ENCODE measurements at places on chromosomes 2 and 18.

DNA sequence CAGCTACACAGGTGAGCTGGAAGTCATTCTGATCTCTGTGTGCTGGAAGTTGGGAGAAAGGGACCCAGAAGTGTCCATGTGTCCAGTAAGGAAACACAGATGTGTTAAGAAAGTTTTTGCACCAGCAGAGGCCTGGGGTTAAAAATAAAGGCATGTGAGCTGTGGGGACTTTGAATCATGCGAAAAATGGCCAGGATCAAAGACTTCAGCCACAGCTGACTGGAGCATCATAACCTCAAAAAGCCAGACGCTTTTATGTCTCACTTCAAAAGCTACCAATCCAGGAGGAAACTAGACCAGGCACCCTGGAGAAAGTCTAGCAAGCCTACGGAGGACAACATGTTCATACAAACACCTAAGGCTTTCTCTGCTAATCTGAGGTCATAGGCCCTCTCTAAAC, 503.6 kb upstream of the REG3G start:
- no peak for DNase-seq

- peak; percentile 2 for DNase-seq
Measured at GRCh38 chr2:24739354-24740025, 53.7 kb downstream of the PTRHD1 start.

- DNase-seq, result peak; percentile 89
Measured at GRCh38 chr2:128306081-128306930, 12.4 kb downstream of the HS6ST1 start.

DNA sequence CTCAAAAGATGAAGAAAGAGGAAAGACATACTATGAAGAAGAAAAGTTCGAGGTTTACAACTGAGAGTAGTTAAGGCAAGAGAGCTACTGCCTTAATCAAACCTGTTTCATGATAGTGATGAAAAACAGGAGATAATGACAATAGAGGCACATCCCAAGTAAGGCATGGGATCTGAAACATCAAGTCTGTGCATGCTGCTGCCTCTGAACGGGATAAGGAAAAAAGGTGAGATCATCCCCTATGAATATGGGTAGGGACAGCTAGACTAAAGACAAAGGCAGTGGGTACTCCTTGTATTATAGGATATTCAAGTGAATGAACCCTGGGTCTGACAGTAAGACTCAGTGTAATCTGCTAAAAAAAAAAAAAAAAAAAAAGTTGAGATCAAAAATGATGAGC, 3.0 kb downstream of the EXOC6B start:
- no peak for DNase-seq

DNA sequence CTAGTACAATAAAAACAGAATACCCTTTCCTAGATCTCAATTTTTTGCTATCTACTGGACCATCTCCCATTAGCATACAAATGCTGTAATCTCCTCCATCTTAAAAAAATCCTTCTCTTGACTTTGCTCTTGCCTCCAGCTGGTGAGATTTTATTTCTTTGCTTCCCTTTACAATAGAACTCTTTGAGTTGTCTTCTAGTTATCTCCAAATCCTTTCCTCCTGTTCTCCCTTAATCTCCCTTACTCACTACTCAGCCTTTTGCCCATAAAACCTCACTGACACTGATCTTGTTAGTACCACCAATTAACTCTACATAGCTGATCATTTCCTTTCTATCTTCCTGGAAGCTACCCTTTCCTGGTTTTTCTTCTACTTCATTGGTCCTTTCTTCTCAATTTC, 63.5 kb upstream of the FRZB start:
- DNase-seq, result no peak

GRCh38 chr2:207796585-207797350, 27.1 kb upstream of the FZD5 start:
- no peak for DNase-seq

DNA sequence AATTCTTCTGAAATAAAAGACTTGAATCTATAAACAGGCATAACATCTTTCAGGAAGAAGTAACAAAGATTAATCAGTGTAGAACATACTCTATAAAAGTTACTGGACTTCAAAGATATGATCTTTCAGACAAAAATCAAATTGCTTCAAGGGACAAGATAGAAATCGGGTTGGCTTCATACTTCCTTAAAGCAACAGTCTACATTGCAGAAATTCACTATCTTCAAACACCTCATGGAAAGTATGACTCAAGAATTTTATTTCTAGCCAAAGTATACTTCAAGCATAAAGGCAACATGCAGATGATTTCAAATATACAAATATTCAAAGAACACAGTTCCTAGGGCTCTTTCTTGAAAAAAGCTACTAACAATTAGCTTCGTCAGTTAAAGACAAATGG, 240.7 kb downstream of the SRBD1 start:
- DNase-seq, result no peak

DNA sequence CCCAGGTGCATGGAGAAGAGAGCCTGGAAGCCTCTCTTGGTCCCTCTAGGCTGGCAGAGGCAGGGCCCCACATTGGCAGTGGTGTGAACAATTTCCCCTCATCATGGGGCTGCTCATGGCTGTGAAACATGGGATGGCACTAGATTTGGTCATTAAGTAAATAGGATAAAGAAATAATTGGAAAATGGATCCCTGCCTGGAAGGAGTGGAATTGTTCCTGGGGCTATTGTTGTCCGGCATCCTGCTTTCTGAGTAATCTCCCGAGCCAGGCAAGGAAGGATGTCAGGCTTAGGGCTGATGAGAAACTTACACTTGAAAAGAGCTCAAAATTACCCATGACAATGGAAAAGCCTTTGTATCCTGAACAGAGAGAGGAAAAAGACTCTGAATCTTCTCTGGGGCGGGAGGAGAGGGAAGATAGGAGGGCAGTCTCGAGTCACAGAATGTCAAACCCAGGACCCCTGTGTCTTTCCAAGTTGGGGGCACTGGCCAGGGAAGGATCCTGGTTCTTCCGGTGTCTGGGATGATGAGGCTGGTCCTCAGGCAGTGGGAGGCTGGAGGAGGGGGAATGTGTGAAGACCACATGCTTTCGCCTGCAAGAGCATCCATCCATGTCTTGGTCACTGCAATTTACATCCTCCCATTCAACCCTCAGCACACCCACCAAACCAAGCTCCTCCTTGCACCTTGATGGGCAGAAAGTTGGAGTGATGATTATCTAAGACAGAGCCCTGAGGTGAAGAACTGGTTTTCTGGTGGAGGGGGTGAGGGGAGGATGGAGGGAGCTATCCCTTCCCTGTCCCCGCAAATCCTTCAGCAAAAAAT, 27.1 kb upstream of the STEAP3 start:
- DNase-seq, result peak; percentile 32

DNA sequence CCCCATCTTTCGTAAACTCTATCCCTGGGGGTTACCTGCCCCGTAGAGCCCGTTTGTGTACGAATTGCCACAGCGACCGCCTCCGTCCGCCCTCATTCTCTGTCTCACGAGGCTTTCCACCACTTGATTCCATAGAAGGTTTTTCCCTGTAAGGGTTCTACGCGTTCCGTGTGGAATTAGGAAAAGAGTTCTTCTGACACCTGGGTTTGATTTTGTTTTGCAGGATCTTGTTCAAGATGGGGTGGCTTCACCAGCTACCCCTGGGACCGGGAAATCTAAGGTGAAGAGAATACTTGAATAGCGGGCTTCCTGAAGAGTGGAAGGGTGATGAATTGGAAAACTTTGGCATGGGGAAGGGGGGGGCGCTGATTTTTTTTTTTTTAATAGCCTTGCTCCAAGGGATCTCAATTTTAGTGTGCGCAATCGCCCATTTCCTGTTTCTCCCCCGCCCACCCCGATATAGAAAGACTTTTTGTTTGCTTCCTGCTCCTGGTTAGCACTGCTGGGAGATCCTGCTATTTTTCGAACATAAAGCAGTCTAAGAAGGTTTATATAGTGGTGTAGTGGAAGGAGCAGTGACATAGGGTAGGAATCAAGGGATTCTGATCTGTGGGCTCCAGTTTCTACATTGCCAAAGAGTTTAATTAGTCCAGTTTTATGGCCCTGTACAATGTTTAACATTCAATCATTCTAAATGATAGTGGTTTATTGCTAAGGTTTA, 564 bp downstream of the GCC2 start:
- DNase-seq, result peak; percentile 56

GRCh38 chr2:12675352-12675795, 41.4 kb upstream of the TRIB2 start:
- DNase-seq, result peak; percentile 31

- no peak for DNase-seq
Measured at GRCh38 chr2:57218206-57218605, 828.4 kb upstream of the VRK2 start.

DNA sequence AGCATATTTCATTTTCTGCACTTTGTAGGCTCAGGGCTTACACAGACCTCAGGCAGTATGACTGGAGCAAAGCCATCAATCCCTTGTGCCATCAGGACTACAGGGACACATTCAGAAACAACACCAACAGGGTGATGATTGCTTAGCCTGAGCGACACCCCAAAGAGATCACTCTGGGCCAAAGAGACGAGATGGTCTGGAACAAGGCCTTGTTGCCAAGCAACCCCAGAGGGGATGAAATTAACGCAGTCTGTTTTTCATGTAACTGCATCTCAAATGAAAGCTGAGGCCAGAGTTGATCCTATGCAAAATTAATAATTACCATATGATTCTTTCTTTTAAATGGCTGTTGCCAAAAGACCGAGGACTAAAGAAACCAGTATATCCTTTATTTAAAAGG, 20.2 kb upstream of the B3GNT2 start:
- no peak for DNase-seq

GRCh38 chr2:105238664-105239240, 2.8 kb upstream of the GPR45 start:
- no peak for DNase-seq

- no peak for DNase-seq
Measured at GRCh38 chr2:176818617-176819016, 394.0 kb upstream of the HNRNPA3 start.

GRCh38 chr2:101872480-101872879, 119.3 kb upstream of the IL1R2 start:
- no peak for DNase-seq

- DNase-seq, result no peak
Measured at GRCh38 chr2:40020997-40021396, 241.9 kb upstream of the THUMPD2 start.

- DNase-seq, result peak; percentile 43
Measured at GRCh38 chr2:225353579-225354085, 45.9 kb upstream of the NYAP2 start.

- no peak for DNase-seq
Measured at GRCh38 chr2:35468245-35468644, 887.3 kb upstream of the CRIM1 start.

All from ELR (cell line).